ENCODE measurements at places on chromosomes 2 and 18. TPM values are rescaled to one million over a fixed set of nuclear protein-coding genes. Genes with fewer than 3 reads are reported as not detected.

DNA sequence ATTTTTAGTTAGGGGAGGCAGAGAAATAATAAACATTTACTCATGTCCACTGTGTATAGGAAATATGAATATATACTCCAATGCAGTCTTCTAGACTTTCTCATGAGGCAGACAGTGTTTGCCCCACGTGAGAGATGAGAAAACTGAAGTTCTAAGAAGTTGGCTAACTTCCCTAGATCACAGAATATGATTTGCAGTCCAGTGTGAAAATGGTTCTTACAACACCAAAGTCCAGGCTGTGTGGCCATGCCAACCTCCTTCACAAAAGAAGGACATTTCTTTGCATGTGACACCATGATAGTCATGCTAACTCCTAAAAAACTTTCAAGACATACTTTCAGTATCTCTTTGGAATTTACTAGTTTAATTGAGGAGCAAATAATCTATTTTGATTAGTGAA, 143.7 kb downstream of the IRS1 start:
- no peak for DNase-seq

Gene KYNU
- 0.50 TPM for total RNA-seq

DNA sequence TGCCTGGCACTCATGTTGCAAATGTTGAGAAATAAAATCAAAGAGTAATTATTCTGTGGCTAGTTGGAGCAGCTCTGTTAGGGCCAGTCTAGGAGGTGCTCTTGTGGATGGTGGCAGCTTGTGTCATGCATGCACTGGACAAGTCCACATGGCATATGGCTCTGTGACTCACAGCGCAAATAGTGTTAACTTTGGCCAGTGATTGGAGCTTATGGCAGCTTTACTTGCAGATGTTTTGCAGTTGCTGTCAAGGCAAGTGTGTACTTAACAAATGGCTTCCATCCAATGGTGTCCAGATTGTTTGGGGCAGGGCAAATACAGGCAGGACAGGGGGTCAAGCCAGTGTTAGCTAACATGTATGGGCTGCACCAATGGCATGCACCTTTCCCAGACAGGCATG, 26.1 kb upstream of the TMX3 start:
- no peak for DNase-seq

- no peak for DNase-seq
Measured at GRCh38 chr2:149375801-149376361, 45.5 kb downstream of the LYPD6 start.

- DNase-seq = no peak
Measured at GRCh38 chr2:20762945-20763683, 59.8 kb downstream of the LDAH start.

Gene SPDYA
- 0.42 TPM for total RNA-seq

GRCh38 chr2:191705084-191705483, 27.1 kb downstream of the NABP1 start:
- no peak for DNase-seq

- DNase-seq = no peak
Measured at GRCh38 chr2:242098445-242099128, 229.1 kb downstream of the RTP5 start.

- DNase-seq = peak; percentile 73
Measured at GRCh38 chr2:20179755-20180594, 45.0 kb downstream of the SDC1 start.

DNA sequence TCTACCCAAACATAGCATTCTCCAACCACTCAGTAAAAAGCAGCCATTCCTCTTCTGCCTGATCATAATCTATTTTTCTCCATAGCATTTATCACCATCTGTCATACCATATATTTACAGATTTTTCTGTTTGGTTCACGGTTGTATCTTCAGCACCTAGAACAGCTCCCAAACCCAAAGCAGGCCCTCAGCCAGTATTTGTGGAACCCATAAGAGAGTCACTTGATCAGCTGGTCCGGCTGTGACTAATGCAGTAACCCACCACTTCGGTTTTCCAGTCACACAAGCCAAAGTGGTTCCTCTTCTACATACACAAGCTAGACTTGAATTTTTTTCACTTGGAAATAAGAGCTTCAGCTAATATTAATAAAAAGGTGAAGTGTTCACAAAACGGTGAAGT, 511.6 kb upstream of the CELF4 start:
- peak; percentile 40 for DNase-seq

DNA sequence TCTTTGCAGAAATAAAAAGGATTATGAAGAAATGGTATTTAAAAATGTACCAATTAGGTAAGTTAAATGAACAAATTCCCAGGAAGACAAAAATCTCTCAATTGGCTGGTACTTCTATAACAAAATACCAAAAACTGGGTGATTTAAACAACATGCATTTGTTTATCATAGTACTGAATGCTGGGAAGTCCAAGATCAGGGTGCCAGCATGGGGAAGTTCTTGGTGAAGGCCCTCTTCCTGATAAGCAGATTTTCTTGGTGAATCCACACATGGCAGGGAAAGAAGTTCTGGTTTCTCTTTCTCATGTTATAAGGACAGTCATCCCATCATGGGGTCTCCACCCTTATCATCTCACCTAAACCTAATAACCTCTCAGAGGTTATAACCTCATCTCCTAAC, 271.6 kb upstream of the SETBP1 start:
- DNase-seq = no peak

GRCh38 chr2:21267232-21267835, 143.6 kb downstream of the TDRD15 start:
- no peak for DNase-seq

Gene CCDC85A
- total RNA-seq = 0.47 TPM

GRCh38 chr2:232873292-232873908, 3.3 kb downstream of the SNORC start:
- no peak for DNase-seq

Gene HOXD9
- not detected for total RNA-seq

DNA sequence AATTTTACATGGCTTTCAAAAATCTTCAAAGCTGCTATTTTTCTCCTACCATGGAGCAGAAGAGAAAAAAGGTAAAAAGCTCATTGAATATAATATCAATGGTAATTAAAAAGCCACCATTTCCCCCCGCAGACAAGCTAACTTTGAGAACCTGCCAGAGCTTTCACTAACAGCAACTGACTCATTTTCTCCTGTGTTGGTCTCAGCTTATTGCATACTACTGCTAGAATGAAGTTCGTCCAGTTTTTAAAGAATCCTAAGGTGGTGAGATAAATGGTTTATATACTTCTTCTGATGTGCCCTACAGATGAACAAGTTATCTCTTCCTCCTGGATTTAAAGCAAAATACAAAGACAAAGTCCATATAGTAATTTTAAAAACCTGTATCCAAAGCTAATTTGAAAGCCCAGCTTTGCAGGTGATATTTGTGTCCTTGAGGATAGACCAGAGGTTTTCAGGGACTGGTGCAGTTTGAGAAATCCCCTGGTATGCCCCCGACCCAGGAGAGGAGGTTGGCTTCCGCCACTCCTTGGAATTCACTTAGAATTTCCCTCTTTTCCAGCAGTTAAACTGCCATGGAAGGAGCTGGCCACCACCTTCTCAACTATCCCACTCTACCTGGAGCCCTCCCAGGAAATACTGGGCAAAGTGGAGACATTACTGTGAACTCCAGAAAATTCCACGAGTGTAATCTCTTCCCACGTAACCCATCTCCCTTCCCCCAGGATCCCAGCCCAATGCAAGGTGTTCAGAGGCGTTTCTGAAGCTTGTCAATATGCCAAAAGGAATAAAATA, 17.5 kb downstream of the YPEL5 start:
- DNase-seq = peak; percentile 32

- DNase-seq = no peak
Measured at GRCh38 chr2:26169226-26169625, 3.7 kb upstream of the GAREM2 start.

DNA sequence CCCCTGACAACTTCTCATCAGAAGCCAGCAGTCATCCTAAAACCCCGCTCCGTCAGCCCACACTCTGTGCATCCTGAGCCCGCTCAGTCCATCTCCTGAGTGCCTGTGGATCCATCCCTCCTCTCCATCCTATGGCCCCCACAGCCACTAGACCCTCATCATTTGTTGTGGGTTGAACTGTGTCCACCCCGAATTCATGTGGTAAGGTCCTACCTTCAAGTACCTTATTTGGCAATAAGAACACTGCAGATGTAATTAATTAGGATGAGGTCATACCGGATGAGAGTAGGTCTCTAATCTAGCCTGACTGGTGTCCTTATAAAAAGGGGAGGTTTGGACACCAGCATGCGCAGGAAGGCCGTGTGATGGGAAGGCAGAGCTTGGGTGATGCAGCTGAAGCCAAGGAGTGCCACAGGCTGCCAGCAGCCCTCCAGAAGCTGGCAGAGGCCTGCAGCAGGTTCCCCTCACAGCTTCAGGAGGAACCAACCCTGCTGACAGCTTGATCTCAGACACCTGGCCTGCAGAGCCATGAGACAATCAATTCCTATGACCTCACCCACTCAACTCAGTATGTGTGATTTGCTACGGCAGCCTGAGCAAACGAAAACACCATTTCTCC, 192.4 kb downstream of the ZBTB7C start:
- no peak for DNase-seq

Gene CNGA3
- not detected for total RNA-seq

- no peak for DNase-seq
Measured at GRCh38 chr2:69382547-69382946, 4.5 kb downstream of the GFPT1 start.

DNA sequence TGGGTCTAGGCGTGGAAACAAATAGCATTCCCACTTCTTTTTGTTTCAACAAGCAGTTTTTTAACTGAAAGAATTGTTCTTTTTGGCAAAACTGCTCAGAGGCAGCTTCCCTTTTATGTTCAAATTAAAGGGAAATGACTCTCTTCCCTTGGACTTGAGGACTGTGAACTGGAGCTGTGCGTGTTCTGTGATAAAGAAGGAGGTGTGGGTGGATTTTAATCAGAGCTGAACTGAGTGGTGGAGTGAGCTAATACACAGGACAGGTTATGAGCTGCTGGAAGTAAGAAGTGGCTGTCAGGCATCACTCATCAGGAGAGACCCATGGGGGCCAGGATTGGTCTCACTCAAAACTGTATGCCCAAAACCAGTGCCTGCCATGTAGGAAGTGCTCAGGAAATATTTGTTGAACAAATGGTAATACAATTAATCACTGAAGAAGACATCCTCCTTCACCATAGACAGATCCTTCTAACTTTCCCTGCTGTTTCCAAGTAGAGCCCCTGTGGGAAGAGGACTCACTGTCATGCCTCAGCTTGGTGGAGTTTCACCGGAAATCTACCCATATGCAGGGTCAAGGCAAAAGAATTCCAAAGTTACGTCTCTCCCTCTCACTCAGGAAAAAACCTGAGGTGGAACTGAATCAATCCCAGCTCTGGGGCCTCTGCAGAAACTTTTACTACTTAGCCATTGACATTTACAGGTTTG, 55.9 kb downstream of the FEZ2 start:
- no peak for DNase-seq
